ENCODE measurements at places on chromosomes 7 and 10.
A peak's percentile ranks its signal among the peaks of the same experiment; 100 is the strongest.

- DNase-seq = no peak
These were observed 99.0 kb upstream of the GPR22 start for GRCh38 chr7:107370816-107371215.

DNA sequence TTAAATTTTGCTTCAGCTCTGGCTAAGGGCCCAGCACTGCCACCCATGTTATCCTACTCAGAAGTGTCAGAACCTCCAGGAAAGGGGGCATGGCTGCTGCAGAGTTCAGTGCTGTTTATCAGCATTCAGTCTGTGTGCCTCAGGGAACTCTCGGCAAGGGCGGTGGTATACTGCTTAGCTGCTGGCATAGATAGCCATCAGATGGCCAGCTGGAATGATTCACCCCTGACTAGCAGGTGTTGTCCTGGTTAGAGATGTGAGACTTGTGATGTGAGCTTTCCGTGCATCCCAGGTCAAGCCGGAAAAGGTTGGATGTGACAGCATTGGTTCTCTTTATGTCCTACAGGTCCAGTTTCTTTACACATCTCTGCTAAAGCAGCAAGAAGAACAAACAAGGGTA lies 22.1 kb downstream of the CEP55 start:
- DNase-seq = no peak

GRCh38 chr7:11345621-11346020 lies 371.9 kb downstream of the PHF14 start:
- no peak for DNase-seq

DNA sequence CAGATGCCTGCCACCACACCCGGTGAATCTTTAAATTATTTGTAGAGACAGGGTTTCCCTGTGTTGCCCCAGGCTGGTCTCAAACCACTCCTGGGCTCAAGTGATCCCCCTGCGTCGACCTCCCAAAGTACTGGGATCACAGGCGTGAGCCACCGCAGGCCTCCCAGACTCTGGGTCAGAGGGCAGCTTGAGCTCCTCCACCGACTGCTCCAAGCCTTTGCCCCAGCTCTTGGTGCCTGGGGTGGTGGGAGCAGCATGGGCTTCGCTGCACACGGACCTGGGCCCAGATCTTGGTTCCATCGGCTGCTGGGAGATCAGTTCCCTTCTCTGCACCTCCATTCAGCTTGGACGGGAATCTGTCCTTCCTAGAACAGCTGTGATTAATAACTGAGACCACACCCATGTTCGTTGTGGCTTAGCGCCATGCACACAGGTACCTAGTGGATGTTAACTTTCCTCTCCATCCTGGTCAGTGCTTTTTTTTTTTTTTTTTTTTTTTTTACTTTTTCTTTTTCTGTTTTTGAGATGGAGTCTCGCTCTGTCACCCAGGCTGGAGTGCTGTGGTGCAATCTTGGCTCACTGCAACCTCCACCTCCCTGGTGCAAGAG lies 125.3 kb downstream of the CUX1 start:
- no peak for DNase-seq

DNA sequence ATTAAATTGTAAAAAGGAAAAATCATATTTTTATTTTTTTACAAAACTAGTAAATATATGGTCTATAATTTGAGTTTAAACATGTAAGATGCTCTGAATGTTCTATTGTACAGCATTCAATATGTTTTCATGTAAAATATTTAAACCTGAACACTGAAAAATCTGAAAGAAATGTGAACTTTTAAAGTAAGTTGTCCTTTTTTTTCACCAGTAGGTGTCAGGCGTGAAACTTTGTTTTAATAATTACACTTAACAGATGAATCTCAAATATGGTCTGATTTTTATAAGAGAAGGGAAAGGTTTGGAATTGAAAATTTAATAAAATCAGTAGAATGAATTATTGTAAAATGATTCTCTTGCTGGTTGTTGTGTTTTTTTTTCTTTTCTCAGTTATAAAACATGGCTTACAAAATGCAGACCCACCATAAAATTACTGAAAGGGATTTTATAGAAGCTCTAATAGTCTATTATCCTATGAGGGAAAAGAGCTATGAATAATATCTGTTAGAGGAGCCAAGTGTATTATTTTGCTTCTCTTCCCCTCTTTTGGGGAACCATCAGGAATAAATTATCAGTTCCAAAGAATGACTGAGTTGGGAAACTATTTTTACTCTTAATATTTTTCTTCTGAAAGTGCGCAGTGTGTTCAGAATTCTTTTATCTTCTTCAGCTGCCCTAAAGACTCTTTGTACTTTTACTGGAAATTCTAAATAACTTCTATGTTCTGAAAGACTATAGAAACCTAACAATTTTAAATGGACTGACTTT lies 217.7 kb upstream of the FZD1 start:
- no peak for DNase-seq

- no peak for DNase-seq
These were observed 117.8 kb downstream of the ABLIM1 start for GRCh38 chr10:114540236-114540635.

- DNase-seq = no peak
These were observed 461.0 kb downstream of the SUGCT start for GRCh38 chr7:40595832-40596231.

GRCh38 chr7:6520163-6520981 lies 30.9 kb downstream of the GRID2IP start:
- DNase-seq = no peak

DNA sequence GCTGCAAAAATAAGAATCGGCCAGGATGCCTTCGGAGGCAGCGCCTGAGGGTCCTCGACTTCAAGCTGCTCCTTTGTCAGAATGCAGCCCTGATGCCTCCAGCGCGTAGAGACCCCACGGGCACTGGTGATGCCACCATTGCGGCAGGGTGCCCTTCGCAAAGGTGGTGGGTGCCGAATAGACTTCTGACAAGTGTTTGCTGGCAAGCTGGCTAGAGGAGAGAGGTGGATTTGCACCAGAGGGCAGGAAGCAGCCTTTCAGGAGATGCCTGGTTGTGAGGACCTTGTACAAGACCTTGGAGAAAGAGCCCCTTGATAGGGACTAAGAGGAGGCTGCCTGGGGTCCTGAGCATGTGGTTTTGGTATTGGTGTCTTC lies 103.2 kb upstream of the PPIF start:
- DNase-seq = no peak

DNA sequence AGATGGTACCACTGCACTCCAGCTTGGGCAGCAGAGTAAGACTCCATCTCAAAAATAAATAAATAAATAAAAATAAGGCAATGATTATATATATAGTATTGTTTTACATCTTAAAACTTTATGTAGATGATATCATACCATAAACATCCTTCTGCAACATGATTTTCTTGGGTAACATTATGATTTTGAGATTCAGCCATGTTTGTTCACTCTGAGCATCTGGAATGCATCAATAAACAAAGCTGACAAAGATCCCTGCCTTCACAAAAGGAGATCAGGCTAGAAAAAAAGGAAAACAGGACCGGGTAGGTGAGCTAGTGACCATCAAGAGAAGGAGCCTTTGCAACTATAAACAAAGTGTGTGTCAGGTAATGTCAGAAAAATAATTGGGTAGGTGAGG lies 31.9 kb upstream of the KAT6B start:
- DNase-seq = no peak

GRCh38 chr10:93115661-93116383 lies 42.1 kb downstream of the CYP26A1 start:
- no peak for DNase-seq

DNA sequence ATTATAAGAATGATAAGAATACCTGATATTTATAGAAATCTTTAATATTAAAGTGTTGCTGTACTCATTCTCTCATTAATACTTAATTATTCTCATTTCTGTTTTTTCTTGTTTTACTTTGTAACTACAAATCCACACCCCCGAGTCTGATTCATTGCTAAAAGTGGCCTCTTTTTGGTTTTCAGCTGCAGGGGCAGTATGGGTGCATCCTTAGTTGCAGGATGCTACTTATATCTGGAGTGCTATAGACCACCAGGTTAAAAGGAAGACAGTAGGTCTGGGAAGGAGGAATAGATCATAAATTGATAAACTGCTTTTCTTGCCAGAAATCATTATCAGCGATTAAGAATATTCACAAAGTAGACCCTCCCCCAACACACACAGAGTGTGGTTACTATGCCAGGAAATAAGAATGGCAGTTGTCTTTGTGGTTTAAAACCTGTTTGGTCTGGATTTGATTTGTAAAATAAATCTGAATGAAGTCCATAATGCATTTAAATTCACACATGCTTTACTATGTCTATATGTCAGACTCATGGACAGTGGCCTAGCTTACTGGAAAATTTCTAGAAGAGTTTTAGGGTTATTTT lies 96.5 kb downstream of the NRF1 start:
- DNase-seq = no peak

GRCh38 chr7:126696256-126697038 lies 556.3 kb downstream of the GRM8 start:
- DNase-seq = no peak

- DNase-seq = no peak
These were observed 78.5 kb downstream of the LARP4B start for GRCh38 chr10:853017-853416.

DNA sequence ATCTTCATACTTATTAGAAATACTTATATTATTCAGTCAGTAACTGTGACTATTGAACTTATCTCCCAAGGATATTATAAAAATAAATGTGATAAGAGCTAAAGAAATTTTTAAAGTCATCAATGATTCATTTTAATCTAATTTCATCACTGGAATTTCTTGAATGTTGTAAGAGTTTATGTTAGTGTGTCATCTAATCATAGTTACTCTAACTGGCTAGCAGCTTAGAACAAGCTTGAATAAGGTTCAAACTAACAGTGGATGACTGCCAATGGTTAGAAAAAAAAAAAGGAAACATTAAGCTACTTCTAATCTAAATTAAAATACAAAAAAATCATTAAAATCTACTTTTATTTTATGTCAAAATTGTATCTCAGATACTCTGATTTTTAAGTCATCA lies 1066.3 kb downstream of the CNTNAP2 start:
- DNase-seq = no peak

GRCh38 chr10:11245510-11245909 lies 227.8 kb downstream of the CELF2 start:
- DNase-seq = no peak

- DNase-seq = no peak
These were observed 2.9 kb upstream of the IGF2BP3 start for GRCh38 chr7:23472956-23473843.

DNA sequence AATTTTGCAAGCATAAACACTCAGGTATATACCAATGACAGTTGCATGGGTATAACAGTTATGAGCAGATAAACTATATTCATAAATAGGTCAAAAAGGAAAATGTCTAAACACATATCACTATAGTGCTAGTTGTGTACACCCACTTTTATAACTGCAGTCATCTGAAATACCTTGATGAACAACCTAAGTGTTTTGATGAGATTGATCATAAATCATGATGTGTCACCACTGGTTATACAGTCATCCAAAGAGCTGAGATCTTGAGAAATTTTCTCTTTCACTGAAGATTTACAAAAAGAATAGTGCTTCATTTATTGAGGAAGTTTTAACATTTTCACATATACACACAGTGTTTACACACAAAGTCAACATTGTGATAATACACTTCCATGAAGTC lies 78.6 kb upstream of the SLC25A13 start:
- DNase-seq = no peak

GRCh38 chr10:112880633-112881530 lies 69.2 kb upstream of the TCF7L2 start:
- no peak for DNase-seq

GRCh38 chr7:115368998-115369397 lies 447.1 kb downstream of the MDFIC start:
- DNase-seq = no peak

- DNase-seq = no peak
These were observed 8.3 kb downstream of the ALKBH4 start for GRCh38 chr7:102456327-102456726.

GRCh38 chr7:1210979-1211608 lies 21.6 kb upstream of the UNCX start:
- no peak for DNase-seq

DNA sequence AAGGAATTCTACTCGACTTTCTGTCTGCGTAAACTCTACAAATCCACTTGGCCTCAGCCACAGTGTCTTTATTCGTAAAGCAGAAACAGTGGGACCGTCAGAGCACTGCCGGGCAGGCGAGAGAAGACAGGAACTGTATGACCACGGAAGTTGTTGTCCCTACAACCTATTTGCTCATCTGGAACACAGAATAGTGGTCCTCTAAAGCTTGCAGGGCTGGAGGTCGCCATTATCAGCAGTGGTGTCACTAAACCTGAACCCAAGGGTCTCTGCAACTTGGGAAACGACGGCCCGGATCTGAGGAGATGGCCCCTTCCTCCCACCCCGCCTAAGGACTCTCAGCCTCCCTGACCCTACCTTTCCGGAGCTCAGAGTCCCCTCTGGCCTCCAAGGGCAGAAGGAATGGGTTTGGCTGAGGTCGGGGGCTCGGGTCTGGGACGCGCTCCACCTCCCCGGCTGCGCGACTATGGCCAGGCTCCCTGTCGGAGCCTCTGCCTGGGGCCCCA lies 442 bp downstream of the STYXL1 start:
- DNase-seq = no peak

- no peak for DNase-seq
These were observed 1.6 kb downstream of the CAPZA2 start for GRCh38 chr7:116863936-116864500.

- DNase-seq = no peak
These were observed 88.0 kb downstream of the FOXP2 start for GRCh38 chr7:114502454-114503254.

- no peak for DNase-seq
These were observed 196.7 kb downstream of the HGF start for GRCh38 chr7:81573128-81573527.

GRCh38 chr7:47485640-47486435 lies 96.1 kb downstream of the TNS3 start:
- no peak for DNase-seq

- DNase-seq = no peak
These were observed 54.5 kb downstream of the GRB10 start for GRCh38 chr7:50728184-50728583.

GRCh38 chr10:71818674-71819260 lies 32.3 kb downstream of the PSAP start:
- no peak for DNase-seq

- no peak for DNase-seq
These were observed 32.8 kb upstream of the WDFY4 start for GRCh38 chr10:48651839-48652238.

- DNase-seq = no peak
These were observed 58.2 kb downstream of the ZNF680 start for GRCh38 chr7:64504581-64505120.

DNA sequence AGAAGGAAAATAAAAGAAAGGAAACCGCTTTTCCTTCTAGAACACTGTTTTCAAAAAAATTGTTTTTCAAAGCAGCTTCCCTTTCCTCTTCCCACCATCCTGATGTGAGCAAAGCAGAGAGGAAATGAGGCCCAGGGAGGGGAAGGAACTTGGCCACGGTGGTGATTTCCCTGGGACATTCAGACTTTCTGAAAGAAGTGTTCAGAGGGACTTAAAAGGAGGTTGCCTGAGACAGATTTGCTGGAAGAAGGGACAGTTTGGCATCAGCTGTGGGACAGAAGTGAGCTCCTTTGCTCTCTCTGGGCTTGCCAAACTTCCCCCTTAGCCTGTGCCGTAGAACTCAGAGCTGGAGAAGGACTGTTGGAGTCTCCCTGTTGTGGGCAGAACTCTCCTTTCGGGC lies 30.3 kb downstream of the ADCYAP1R1 start:
- DNase-seq = no peak

- no peak for DNase-seq
These were observed 102.0 kb downstream of the STRA8 start for GRCh38 chr7:135335628-135336139.

GRCh38 chr10:22849077-22849805 lies 78.6 kb upstream of the ARMC3 start:
- DNase-seq = peak; percentile 76

Measured in C1 segment of cervical spinal cord (tissue), 14 donors.